ENCODE measurements at places on chromosomes 3 and 15.

DNA sequence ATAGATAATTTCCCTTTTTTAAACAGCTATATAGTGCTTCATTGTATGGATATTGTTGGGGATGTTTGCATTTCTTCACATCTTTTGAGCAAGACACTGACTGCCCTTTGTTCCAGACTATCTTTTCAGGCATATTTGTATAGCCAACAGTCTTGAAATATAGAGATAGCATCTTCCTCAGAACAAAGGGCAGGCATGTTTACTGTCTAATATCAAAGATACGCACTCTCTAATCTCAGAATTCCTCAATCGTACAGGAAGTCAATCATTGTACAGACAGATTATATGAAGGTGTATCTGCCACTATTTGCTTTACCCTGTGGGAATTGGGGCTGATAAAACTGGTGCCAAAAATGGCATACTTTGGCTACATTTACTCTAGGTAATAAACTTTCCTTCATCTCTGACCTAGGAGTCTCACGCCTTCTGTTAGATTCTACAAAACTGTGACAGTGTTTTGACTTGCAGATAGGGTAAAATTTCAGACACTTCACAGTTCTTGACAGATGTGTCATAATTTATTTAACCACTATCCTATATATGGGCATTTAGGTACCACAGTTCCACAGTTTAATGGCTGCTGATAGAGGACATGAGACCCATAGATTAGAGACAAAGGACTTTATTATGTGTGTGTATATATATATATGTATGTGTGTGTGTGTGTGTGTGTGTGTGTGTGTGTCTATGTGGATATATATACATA, 321.0 kb downstream of the IGSF11 start:
- no peak for DNase-seq

- no peak for DNase-seq
Measured at GRCh38 chr15:95919460-95919859, 411.0 kb upstream of the NR2F2 start.

DNA sequence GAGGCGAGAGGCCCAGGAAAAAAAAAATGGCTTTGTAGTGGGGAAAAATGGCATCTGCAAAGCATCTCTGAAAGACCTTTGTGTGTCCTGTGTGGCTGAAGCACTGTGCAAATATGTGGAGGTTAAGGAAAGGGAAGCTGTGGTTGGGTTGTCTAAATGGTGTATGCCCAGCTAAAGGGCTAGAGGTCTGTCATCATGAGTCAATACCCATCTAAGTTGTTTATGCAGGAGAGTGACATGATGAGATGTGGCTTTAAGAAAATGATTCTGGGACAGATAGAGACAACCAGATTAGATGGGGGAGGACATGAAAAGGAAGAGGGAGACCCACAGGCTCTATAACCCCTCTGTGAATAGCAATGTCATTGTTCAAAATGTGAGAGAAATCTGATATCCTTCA, 280.7 kb downstream of the MFSD1 start:
- peak; percentile 21 for DNase-seq

DNA sequence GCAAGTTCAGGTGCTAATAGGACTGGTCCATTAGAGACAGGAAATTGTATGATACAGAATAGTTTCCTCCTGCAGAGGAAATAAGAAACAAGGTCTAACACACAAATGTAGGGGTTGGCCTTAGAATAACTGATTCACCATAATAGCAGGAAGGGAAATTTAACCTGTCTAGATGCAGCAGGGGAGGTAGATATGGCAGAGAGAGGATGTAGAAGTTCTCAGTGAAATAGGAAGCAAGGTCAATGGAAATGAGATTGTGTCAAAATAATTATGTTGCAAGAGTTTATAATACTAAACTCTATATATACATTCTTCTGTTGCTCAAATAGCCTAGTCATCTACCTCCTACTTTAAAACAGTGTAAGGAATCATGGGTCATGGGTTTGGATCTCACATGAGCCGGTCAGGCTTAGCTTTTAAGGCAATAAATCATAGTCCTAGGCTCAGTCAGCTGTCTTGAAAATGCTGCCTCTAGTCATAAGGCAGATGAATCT, 17.0 kb downstream of the BCL2A1 start:
- peak; percentile 33 for DNase-seq

DNA sequence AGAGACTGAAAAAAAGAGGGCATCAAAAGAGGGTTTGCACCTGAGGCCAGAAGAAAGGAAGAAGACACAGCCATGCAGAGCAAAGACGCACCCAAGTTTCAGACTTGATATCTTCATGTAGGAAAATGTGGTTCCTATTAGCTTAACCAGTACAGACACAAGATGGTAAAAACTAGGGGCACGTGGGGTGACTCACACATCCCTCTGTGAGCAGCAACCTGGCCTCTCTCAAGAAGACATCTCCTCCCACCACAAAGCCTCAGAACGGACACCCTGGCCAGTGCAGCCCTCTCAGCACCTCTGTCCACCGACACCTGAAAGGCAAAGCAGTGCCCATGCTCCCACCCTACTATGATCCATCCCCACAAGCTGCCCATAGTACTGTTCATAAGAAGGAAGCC, 33.3 kb downstream of the GLB1 start:
- peak; percentile 43 for DNase-seq

DNA sequence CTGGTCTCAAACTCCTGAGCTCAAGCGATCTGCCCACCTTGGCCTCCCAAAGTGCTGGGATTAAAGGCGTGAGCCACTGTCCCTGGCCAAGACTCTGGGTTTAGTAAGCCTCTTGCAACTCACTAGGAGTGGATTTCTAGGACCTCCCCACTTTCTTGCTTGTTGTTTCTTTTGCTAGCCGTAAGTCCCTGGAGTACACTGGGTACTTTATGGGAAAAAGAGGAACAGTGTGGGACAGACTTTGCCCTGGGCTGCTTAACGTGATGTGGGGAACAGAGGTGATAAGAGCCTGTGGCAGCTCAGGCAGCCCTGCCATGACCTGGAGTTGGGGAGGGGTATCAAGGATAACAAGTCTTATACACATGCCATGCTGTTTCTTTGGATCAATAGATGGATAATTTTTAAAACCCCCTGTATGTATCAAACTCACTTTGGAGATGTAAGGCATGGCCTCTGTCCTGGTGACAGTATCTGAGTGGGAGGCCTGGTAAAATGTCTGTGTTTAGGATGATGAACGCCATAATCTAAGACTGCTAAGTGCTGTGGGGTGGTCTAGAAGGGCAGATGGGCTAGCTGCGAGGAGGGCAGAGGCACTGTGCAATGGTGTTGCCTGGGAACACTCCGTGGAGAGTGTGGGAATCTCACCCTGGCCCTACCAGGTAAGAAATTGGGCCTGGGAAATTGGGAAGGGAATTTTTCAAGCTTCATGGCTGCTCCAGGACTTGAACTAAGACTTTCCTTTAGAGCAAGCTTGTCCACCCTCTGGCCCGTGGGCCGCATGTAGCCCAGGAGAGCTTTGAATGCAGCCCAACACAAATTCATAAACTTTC, 54.8 kb downstream of the SMAD3 start:
- no peak for DNase-seq

GRCh38 chr3:14563946-14564539, 23.9 kb upstream of the GRIP2 start:
- DNase-seq, result no peak

DNA sequence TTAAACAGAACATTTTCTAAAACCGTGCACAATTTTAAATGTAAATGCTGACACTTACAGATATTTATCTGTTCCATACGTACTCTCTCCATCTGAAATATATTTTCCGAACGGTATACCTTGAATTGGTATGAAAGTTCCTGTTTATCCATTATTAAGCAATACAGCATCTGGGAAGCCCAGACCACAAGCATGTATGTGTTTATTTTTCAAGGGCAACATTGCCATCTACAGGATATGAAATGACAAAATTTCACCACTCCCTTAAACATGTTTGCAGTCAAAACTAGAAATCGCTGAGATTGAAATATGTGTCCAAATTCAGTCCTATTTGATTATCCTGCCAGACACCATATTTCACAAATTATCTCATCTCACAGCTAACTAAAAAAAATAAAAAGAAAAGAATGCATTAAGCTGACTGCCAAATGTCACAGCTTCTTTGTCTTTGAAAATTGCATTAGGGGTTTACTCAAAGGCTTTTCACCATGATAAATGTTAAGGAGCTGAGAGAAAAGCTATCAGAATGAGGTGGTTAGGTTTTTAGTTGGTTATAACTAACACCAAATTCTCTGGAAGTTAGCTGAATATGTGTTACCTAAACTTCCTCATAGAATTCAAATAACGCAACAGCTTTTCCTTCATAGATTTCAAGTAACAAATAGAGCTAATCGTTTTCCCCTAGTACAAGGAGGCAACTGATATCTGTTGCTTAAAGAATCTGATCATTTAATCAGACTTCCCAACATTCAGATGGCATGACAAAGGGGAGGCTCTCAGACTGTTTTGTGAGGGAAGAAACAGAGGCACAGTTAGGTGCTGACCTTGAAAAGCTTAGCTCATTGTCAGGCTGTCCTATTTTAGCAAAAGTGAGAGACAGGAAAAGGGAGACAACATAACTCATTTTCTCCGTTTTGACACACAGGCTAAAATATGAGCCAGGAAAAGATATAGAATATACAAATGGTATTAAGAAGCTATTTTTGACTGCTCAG, 533.1 kb downstream of the TBL1XR1 start:
- DNase-seq, result peak; percentile 91

- no peak for DNase-seq
Measured at GRCh38 chr3:138781012-138781470, 53.7 kb downstream of the PIK3CB start.

GRCh38 chr3:152360302-152360701, 91.6 kb downstream of the MBNL1 start:
- no peak for DNase-seq

GRCh38 chr3:104961851-104962250, 404.9 kb upstream of the ALCAM start:
- no peak for DNase-seq

DNA sequence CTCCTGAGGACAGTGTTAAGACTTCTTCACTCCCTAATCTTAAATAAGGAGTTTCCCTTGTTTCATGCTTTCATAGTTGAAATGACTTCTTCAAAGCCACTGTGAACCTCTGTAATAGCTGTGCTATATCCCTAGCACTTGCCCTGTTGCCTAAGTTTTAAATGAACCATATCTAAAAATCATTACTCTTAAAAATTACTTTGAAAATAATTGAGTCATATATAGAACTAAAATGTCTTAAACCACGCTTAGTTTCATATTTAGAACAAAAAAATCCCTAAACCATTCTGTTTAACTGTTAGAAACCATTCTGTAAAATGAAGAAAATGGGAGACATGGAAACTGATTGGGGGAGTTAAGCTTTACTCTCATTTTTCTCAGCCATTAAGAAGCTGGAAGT, 29.8 kb downstream of the DNAJC19 start:
- no peak for DNase-seq

DNA sequence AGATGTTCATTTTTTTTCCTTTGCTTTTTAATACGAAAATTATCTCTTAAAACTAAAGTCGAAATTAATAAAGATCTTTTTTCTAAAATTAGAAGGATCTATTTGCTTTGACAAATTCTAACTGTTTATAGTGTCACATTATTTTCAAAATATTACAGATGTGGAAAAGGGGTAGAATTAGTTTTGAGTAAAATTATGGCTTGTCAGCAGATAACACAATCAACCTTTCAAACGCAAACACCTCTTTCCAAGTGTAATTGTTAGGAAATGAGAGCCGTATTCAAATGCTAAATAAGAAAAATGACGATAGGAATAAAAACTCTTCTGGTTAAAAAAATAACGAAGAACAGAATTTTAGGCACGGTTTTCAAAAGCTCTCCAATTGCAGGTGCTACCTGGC, 704.7 kb downstream of the NLGN1 start:
- no peak for DNase-seq

- DNase-seq, result no peak
Measured at GRCh38 chr3:45994419-45995235, 997 bp downstream of the FYCO1 start.

DNA sequence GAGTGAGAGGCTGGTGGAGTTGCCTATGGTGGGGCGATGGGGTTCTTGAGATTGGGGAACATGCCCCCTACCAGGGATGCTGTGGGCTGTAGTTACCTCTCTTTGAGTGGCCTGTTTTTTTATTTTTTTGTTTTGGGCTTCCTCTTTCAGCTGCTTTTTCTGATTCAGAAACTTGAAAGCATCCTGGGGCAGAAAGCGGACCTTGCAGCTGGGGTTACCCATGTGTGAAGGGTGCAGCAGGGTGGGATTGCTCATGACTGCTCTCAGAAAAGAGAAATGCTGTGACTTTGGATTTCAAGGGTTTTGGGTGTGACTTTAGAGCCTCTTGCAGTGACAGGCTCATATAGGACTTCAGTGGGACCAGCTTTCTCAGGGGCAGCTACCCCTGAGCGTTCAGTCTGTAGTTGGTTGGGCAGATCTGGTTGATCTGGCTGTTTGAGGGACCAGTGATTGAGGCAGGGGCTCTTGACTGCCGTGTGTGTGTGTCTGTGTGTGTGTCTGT, 1.8 kb downstream of the LIMD1 start:
- DNase-seq, result no peak

DNA sequence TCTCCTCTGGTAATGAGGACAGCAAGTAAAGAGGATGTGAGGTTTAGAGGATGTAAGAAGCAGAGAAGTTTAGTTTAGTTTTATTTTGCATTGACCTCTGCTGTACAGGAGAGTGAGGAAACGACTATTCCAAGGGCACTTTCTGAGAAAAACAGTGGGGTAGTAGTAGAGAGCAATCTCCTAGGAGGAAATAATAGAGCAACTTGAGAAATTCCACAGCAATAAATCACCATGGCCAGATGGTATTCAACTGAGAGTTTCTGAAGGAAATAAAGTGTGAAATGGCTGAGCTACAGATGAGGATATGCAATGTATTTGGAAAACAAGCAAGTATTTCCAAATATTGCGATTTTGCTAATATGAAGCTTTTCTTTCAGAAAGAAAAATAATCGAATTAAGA, 118.9 kb downstream of the DPH6 start:
- DNase-seq, result peak; percentile 79

DNA sequence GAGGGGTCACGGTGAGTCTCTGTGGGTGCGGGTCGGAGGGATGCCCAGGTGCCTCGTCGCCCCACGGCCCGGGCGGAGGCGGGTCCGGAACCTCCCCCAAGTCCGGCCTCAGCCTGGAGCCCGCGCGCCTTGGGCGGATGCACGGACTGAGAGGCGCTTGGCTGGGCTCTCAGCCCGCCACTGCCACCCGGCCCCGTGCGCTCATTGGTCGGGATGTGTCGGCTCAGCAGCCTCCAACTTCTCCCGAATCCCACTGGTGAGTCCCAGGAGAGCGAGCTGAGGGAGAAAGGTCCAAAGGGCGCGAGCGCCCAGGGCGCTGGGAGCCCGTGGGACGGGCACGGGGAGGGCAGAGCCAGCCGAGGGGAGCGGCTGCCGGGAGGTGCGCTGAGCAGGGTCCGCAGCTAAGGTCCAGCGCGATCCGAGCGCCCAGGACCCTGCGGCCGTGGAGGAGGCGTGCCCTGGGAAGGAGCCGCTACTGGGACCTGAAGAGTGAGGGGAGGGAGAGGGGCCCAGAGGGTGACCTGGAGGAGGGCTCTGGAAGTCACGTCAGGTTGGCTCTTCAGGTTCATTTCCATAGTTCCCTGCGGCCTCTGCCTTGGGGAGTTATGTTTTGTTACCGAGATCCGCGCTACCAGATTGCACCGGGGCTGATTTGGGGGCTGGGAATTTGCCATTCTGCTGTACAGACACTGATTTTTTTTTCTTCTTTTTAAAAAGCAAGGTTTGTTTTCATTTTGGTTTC, at the start of gene MME:
TSS of gene MME (plus strand) at position 574 of the 742 bp plus-strand sequence. CDS start 3,849 bp downstream, outside the sequence.
- peak; percentile 88 for DNase-seq

- peak; percentile 56 for DNase-seq
Measured at GRCh38 chr3:14439501-14440167, 37.2 kb downstream of the SLC6A6 start.

Data from adipocyte (in vitro differentiated cells).